ENCODE measurements at places on chromosomes 7 and 10.

DNA sequence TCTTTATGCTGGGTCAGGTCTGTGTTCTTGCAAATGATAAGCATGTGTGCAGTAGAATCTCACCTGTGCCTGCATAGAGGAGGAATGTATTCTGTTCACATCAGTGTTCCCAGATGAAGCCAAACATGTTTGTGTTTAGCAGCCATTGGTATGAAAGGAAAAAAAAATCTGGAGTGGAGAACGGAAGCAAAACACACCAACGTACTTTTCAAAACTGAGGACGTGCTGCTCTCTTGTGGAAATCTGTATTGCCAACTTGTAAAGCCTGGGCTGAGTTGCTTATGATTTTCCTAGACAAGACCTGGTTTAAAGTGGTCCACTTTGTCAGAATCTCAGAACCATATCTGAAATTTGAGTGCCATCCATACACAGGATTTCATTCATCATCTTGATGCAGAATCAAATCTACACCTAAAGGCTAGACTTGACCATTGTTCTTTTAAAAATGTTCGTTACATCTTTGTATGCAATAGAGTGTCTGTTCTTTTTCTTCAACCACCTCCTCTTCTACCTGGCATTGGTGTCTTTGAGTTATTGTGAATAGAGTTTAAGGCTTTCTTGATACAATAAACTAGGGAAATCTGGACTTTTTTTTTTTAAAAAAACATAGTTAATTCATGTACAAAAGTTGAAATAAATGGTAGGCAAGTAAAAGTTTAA is 367.7 kb downstream of the PHF14 start:
- peak; percentile 15 for DNase-seq

- DNase-seq, result no peak
These were observed 620.8 kb downstream of the AUTS2 start for GRCh38 chr7:70219061-70219460.

DNA sequence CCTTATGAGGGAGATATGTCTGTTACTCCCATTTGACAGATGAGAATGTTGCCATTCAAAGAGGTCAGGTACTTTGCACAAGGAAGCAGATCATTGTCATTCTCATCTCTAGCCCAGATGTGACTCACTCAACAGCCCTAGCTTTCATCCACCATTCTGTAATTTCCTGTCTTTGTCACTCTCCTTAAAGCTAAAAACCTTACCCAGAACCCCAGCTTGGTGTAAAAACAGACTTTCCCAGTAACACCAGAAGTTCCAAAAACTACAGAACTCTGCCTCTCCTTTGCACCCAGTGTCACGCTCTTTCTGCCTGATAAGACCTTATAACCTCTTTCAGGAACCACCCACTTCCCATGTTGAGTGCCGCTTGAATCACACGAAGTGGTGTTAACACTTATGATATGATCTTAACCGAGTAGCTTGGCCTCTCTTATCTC is 89.1 kb upstream of the SP4 start:
- no peak for DNase-seq

- no peak for DNase-seq
These were observed 449.1 kb downstream of the XPNPEP1 start for GRCh38 chr10:109474261-109474660.

DNA sequence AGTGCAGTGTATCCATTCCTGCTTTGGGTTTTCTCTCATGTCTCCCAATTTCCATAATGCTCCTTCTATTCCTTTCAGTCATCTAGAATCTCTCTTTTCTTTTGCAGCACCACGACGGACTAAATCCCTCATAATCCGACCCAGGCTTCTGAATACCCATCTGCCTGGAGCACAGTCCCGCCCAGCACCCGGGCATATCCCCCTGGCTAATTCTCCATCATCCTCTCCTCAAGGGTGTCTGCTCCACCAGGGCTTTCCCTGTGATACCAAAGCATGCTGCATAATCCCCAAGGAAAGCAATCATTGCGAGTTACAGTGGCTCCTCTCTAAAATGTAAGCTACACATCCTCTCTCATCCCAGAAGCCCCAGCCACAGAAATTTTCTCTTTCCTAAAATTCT is 321.9 kb downstream of the CCDC3 start:
- no peak for DNase-seq

- no peak for DNase-seq
These were observed 36.8 kb downstream of the CUX1 start for GRCh38 chr7:101854084-101854865.

DNA sequence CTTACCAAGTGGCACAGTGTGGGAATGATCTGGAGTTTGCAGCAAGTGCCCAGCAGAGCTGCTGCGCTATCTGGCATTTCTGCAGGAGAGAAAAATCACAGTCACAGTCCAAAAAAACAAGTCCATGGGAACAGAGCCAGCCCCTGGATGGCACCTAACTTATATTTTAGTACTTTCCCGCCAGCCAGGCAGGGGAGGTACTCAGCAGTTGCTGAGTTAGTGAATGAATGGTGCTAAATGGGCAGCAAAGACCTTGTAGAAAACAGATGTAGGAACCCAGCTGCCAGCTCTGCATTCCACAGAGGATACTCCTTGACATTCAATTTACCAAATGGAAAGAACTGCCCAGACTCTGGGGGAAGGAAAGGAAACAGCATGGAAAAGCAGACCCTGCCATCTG is 54.5 kb downstream of the GSDME start:
- no peak for DNase-seq

- DNase-seq, result no peak
These were observed 34.4 kb upstream of the CAV2 start for GRCh38 chr7:116465125-116465524.

- DNase-seq, result no peak
These were observed 125.6 kb upstream of the TNRC18 start for GRCh38 chr7:5549096-5549763.

DNA sequence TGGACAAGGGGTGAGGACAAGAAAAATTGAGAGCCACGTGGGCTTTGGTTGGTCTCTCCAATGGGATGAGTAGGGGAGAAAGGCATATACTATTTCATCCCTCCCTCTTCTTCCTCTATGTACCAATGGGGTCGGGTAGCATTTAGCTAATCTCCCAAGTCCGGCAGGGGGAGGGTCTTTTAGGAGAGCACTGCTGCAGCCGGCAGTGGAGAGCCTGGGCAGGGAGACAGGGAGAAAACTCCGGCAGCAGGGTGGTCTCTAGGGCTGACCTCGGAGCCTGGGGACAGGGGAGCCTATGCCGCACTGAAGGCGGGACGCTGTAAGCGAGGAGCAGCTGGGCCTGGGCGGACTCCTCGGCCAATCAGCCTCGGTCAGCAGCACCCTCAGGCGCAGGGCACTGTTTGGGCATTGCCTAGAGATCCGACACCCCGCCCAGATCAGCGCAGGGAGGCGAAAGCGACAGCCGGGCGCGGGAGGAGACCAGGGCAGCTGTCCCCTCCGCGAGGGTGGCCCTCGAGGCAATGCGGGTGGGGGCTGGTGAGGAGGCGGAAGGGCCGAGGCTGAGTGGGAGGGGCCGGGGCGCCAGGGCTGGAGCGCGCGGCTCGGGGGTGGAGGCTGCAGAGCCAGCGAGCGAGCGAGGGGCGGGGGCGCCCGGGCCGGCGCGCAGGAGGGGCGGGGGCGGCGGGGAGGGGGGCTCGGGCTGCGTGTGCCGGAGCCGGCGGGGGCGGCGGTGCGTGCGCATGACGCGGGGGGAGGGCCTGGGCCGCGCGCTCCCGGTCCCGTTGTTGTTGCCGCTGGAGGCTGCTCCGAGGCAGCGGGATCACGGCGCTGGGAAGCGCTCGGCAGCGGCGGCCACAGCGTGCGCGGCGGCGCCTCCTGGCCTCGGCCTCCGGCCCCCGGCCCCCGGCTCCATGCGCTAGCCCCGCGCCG is at the start of gene AGAP3:
Gene AGAP3, plus strand, starts transcription at position 785 of the 930 bp plus-strand sequence. CDS start 267 bp downstream, outside the sequence.
- DNase-seq, result no peak

DNA sequence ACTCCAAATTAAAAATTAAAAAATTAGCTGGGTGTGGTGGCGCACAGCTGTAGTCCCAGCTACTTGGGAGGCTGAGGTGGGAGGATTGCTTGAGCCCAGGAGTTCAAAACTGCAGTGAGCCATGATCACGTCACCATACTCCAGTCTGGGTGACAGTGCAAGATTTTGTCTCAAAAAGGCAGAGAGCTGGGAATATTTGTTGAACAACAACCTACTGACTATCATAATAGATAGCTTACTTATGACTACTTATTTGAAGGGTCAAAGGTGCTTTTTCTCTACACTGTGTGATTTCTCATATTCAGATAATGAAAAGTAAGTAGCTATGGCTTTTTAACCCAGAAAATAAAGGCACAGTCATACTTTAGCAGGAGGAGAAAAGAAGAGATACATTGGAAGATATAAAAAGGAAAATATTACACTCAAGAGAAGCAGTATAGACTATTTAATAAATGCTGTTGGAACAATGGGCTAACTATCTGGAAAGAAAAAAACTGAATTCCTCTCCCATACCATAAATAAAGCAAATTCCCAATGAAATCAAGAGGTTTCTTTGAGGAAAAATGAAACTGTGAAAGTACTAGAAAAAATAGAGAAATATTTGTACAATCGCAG is 6.7 kb downstream of the GSDME start:
- no peak for DNase-seq

GRCh38 chr10:66102756-66103155 is 823.1 kb upstream of the LRRTM3 start:
- no peak for DNase-seq

- no peak for DNase-seq
These were observed 155.9 kb upstream of the EGR2 start for GRCh38 chr10:62972103-62972502.

DNA sequence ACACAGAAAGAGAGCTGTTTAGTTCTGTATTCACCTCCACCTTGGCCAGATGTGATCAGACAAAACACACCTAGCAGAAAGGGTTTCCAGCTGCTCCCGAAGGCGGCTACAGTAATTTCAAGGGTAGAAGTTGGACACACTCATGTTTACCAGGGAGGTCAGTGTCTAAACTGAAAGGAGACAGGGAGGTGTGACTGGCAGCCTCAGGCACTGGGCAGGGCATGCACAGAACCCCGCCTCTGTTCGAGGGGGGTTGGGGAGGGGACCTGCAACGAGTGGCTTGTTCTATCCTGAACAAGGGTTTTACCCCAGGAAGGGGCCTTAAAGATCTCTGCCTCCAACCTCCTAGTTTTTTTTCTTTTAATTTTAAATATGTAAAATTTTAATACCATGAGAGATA is 49.6 kb downstream of the BPGM start:
- no peak for DNase-seq

- DNase-seq, result no peak
These were observed 87.3 kb upstream of the KAT6B start for GRCh38 chr10:74738985-74739567.

GRCh38 chr7:69232445-69233376 is 365.6 kb upstream of the AUTS2 start:
- peak; percentile 99 for DNase-seq

GRCh38 chr7:82741493-82741892 is 297.9 kb upstream of the CACNA2D1 start:
- no peak for DNase-seq

- no peak for DNase-seq
These were observed 760 bp downstream of the THNSL1 start for GRCh38 chr10:25017154-25017590.

GRCh38 chr10:101939008-101939648 is 95.5 kb upstream of the KCNIP2 start:
- DNase-seq, result no peak

DNA sequence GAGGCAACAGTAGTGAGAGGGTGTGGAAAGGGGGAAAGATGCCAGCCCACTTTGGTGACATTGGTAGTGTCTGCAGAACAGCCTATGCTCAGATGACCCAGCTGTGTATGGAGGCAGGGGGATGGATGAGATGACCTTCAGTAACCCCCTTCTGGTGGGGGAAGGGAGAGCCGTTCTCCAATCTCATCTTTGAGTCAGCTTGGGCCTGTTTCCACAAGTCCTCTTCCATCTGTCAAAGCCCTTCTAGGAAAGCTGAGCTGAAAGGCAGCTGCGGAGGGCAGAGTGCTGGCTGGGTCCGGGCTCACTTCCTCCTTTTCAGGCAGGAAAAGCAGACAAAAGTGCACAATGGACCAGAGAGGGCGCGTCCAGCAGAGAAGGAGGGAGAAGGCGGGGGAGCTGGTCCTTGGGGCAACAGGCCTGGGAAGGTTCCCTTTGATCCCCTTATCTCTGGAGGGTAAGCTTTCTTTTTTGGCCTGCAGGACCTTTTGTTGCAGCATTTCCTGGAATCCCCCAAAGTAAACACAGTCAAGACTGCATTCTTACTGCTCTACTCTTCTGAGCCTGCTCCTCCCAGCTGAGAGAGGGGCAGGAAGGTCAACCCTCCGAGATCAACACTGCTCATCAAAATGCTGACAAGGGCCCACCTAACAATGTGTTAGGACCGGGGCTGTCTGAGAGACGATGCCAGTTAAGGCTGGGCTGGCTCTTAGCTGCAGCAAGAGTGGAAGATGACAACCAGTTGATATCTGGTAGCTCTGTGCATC is 1.2 kb upstream of the LRMDA start:
- DNase-seq, result no peak

DNA sequence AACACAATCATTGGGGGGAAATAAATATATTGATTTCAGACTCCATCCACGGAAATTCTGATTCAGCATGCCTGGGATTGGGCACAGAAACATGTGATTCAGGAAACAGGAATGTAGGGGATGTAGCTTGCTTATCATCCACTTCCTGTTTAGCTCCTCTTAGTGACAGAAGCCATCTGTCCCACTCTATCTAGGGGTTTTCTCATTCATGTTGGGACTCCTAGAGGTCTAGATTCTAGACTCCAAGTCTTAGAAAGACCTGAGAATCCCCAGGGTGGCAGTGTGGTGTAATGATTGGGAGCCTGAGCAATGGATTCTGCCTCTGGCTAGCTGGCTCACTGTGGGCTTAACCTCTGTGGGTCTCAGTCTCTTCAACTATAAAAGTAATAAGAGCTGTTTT is 67.9 kb downstream of the CDK1 start:
- DNase-seq, result no peak

GRCh38 chr10:132027423-132027983 is 38.2 kb upstream of the JAKMIP3 start:
- no peak for DNase-seq

- DNase-seq, result peak; percentile 60
These were observed 48.6 kb downstream of the CUL1 start for GRCh38 chr7:148747274-148747673.

- DNase-seq, result no peak
These were observed 92.6 kb downstream of the SPAG6 start for GRCh38 chr10:22437620-22438588.

- DNase-seq, result no peak
These were observed 75.0 kb upstream of the AFAP1L2 start for GRCh38 chr10:114479307-114479706.

GRCh38 chr7:129356176-129356575 is 78.1 kb upstream of the STRIP2 start:
- no peak for DNase-seq

GRCh38 chr10:43878386-43878785 is 229.7 kb upstream of the ZNF32 start:
- no peak for DNase-seq

GRCh38 chr7:133931053-133931452 is 196.1 kb upstream of the LRGUK start:
- no peak for DNase-seq

GRCh38 chr10:25818751-25819150 is 115.3 kb upstream of the MYO3A start:
- no peak for DNase-seq

DNA sequence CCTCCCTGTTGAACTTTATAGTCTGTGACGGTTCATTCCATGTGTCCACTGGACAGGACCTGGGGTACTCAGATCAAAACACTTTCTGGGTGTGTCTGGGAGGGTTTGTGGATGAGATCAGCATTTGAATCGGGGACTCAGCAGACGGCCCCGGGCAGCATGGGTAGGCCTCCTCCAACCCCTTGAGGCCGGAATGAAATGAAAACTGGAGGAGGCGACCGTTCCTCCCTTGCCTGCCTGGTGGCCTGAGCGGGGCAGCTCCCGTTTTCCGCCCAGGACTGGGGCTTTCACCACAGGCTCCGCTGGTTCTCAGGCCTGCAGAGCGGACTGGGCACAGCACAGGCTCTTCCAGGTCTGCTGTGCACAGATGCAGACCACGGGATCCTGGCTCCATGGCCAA is 247.7 kb downstream of the MAD1L1 start:
- no peak for DNase-seq
